CD4-positive, alpha-beta T cell treated with Interleukin-4 for 1 hour (primary cell): ENCODE measurements at places on chromosomes 6 and 20.

GRCh38 chr6:157613011-157613522 lies 210.0 kb upstream of the SNX9 start:
- no peak for DNase-seq

DNA sequence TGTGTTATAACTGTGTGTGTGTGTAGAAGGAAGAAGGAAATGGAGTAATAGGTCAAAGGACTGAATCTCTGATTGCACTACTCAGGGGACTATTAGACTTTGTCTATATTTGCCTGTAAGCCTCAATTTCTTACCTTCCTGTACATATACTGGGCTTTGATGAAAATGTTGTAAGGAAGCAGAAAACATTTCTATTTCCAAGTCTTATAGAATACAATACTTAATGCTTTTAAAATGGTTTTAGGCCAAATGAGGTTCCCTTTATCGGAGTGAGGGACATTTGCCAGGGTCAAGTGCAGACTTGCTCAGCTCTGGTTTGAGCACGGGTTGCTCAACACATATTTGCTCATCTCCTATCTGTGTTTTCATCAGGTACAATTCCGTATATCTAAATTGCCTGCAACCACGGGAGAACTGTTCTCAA lies 28.3 kb downstream of the MEP1A start:
- DNase-seq, result no peak

- no peak for DNase-seq
These were observed 108.1 kb downstream of the PHF3 start for GRCh38 chr6:63743691-63744090.

GRCh38 chr6:136962661-136963060 lies 40.6 kb downstream of the SLC35D3 start:
- DNase-seq, result no peak

GRCh38 chr20:52035498-52035897 lies 156.1 kb downstream of the ZFP64 start:
- DNase-seq, result no peak
